ENCODE measurements at places on chromosomes 2 and 18.
A peak's percentile ranks its signal among the peaks of the same experiment; 100 is the strongest.

GRCh38 chr18:32271672-32272208, 81.9 kb downstream of the MEP1B start:
- peak; percentile 5 for DNase-seq

DNA sequence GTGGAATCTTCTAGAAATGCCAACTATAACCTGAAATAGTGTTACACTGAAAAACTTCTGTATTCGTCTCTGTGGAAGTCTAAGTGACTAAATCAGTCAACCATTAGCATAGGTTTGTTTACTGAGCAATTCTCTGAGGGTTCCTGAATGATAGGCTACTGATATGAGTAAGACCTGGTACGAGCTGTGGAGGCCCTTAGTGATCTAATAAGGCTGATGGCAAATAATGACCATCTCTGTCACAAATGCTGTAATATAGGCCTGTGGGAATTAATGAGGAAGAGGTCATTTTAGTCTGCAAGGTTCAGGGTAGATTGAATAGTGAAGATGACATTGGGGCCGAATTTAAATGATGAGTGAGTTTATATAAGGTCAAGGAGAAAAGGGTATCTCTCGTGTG, 82.5 kb downstream of the MGAT5 start:
- DNase-seq, result no peak

DNA sequence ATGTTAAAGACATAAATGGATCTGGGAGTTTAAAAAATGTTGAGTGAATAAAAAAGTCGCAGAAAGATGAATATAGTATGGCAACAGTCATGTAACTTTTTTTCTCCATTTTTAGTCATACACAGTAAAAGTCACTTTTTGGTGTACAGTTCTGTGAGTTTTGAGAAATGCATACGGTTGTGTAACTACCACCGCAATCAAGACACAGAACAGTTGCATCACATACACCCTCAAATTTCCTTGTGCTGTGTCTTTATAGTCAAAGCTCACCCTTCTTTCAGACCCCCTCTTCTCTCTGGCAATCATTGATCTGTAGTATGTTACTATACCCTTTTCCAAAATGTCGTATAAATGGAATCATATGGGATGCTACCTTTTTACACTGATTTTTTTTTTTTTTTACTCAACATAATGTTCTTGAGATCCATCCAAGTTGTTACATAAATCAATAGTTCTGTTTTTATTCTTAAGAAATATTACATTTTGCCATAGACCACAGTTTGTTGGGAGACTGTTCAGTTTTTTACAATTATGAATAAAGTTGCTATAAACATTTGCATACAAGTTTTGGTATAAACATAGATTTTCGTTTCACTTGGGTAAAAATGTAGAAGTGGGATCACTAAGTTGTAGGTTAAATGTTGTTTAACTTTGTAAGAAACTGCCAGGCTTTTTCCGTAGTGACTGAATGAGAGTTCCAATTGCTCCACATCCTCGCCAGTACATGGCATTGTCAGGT, 35.4 kb upstream of the AGFG1 start:
- no peak for DNase-seq

- no peak for DNase-seq
Observed at GRCh38 chr2:72181616-72182015, 34.0 kb upstream of the CYP26B1 start.

- DNase-seq, result peak; percentile 85
Observed at GRCh38 chr2:201363857-201364560, 6.9 kb upstream of the FLACC1 start.

- DNase-seq, result no peak
Observed at GRCh38 chr2:134975281-134976009, 56.8 kb downstream of the CCNT2 start.

GRCh38 chr2:37740164-37740739, 68.8 kb upstream of the CDC42EP3 start:
- DNase-seq, result peak; percentile 13

- DNase-seq, result no peak
Observed at GRCh38 chr2:42290005-42290404, 71.0 kb downstream of the COX7A2L start.

- no peak for DNase-seq
Observed at GRCh38 chr2:72166279-72166678, 18.6 kb upstream of the CYP26B1 start.

GRCh38 chr2:188367164-188367563, 75.5 kb downstream of the GULP1 start:
- DNase-seq, result no peak

GRCh38 chr2:223856021-223856420, 18.6 kb upstream of the AP1S3 start:
- DNase-seq, result no peak

GRCh38 chr2:45278365-45279078, 269.3 kb upstream of the SIX2 start:
- DNase-seq, result peak; percentile 65

DNA sequence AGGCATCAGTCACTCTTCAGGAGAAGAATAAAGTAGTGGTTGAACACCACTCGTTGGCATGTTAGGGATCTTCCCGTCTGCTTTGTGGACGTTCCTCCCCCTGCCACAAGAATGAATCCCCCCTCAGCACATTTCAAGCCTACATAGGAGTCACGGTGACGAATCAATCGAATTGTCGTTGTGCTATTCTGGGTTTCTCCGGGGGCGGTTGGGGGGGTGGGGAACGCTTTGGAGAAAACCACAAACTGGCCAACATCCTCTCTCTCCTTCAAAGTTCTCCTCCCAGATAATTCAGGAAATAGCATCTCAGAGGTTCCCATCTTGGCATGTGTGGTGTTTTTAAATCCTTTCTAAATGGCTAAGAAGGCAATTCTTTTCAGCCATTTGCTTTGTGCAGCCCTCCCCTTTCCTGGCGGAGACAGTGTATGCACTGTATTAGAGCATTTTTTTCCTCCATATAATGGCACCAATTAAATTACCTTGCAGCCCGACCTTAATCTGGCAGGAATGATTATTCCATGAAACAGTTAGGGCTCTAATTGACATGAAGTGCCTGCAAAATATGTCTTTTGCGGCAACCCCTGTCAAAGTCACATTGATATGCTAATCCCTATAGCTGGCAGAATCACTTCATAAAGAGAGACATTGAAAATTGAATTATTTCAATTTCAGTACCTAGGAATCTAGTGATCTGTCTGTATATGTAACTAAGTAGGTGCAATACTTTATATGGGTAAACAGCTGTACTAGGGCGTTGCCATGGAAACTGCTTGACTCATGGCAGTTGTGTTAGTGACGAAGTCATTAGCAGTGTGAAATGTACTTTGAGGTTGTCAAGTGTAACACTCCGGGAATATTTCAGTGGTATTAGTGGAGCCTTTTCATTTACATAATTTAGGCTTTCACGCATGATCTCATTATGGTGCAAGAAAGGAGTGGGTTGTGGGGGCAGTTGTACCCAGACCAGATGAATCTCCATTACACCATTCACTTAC, 323.4 kb upstream of the SLC14A2 start:
- DNase-seq, result peak; percentile 1

DNA sequence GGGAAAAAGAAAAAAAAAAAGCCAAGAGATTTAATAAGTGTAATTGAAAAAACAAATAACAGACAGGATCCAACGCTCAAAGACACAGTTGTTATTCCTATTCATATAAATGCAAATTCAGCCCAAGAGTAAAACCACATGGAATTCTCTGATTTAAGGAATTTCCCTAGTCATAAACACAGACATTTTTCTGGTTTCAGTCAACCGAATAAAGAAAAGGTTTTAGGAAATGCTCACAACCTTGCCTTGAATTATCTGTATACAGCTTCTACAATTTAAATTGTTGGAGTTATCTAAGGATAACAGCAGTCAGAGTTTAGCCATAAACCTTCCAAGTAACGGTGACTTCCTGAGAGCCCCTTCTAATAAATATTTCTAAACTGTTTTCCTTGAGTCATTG, 122.7 kb downstream of the VWC2L start:
- peak; percentile 11 for DNase-seq

- peak; percentile 85 for DNase-seq
Observed at GRCh38 chr2:73243884-73244570, 9.9 kb downstream of the CCT7 start.

DNA sequence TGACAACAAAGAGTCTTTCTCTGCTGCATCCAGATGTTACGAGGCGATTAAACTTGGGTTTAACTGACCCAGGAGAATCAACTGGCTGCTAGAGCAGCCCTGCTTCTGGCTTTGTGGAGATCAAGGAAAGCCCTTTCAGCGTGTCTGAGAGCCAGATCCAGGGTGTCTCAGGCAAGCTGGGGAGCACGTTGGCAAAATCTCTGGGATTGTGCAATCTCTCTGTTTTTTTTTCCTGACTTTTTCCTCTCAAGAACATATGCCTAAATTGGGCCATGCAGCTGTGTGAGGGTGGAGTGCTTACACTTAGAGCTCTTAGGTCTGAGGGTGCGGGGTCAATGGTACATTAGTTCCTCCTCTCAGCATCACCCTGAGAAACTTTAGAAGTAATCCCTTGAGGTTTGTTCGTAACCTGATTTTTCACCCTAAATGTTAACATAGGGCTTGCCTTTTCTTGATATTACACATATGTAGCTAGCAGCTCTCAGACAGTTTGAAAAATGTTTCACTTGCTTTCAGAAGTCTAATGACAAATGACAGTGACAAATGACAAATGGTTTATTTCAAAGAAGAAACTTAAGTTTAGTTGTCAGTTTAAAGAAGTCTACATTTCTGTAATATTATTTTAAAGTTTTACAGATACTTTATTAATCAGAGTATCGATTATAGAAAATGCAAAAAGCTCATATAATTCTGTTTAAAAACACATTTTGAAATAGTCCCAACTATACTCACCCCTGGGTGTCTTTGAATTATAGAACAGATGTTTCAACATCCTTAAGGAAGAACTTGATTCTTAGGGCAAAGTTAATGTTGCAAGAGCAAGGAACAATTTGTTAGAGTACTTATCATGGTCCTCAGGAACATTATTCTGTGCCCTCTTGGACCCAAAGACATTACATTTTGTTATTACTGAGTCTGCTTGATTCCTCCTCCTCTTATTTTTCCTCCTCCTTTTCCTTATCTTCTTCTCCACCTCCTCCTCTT, 38.4 kb upstream of the ZSWIM2 start:
- DNase-seq, result peak; percentile 2

DNA sequence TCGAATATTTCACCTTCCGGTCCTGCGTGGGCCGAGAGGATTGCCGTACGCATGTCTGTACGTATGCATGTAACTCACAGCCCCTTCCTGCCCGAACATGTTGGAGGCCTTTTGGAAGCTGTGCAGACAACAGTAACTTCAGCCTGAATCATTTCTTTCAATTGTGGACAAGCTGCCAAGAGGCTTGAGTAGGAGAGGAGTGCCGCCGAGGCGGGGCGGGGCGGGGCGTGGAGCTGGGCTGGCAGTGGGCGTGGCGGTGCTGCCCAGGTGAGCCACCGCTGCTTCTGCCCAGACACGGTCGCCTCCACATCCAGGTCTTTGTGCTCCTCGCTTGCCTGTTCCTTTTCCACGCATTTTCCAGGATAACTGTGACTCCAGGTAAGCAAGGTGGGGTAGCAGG, at the start of gene SERPINB5:
SERPINB5 (plus strand) TSS at position 291 of the 400 bp plus-strand sequence. CDS start 7,471 bp downstream, outside the sequence.
- DNase-seq, result no peak

- DNase-seq, result no peak
Observed at GRCh38 chr2:16487686-16488085, 177.9 kb downstream of the CYRIA start.

GRCh38 chr2:178632729-178633128, 152.5 kb downstream of the PLEKHA3 start:
- DNase-seq, result no peak

GRCh38 chr2:24513281-24514071, 22.4 kb downstream of the NCOA1 start:
- DNase-seq, result no peak

- no peak for DNase-seq
Observed at GRCh38 chr2:214005337-214005736, 405.5 kb upstream of the VWC2L start.

GRCh38 chr2:126449677-126450076, 206.3 kb upstream of the GYPC start:
- DNase-seq, result no peak

- DNase-seq, result peak; percentile 58
Observed at GRCh38 chr2:197191177-197191939, 119.2 kb downstream of the ANKRD44 start.

DNA sequence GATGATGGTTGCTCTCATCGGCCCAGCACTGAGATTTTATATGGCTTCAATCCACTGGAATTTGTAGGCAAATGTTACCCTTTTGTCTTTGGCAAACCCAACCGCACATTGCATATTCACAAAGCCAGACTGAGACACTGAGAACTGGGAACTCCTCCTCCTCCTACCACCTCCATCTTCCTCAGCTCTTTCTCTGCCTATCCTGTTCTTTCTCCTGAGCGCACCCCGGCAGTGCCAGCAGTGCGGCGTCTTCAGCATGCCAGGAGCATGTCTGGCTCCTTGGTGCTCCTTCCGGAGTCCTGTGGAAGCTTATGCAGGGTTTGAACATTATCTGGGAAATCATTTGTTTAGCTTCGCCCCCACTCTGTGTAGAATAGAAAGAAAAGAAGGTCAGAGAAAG, 50.8 kb downstream of the TRIB2 start:
- no peak for DNase-seq

- no peak for DNase-seq
Observed at GRCh38 chr2:95113464-95113863, 8.1 kb downstream of the MRPS5 start.
